ENCODE measurements at places on chromosomes 12 and 14.

DNA sequence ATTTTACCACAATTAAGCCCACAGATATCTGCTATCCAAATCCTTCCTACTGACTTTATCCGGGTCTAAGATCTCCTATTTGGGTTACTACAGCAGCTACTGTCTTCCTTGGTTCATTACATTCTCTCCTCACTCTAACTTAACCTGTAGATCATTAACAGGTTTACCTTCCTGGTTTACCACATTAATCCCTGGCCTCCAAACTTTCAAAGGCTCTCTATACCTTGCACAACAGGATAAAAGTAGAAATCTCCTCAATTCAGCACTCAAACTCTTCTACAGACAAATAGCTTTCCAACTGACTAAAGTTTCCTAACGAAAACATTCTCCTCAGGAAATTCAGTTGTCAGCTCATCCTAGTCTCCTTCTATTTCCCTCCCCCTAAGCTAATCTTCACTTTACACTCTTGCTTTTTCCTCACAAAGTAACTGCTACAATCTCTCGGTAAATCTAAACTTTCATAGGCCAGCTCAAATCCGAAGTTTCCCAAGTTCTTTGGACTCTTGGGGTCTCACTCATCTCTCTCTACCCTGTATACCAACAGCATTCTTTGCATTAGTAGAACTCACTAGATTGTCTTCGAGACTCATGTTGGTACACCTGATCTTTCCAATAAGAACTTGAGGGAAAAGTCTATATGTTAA is 2.7 kb downstream of the BTBD7 start:
- DNase-seq: no peak

- DNase-seq: no peak
These were observed 141.6 kb upstream of the MAX start for GRCh38 chr14:65243766-65244442.

- DNase-seq: no peak
These were observed 183.8 kb downstream of the ACSS3 start for GRCh38 chr12:81261508-81262207.

GRCh38 chr12:113996026-113996425 is 29.9 kb upstream of the RBM19 start:
- no peak for DNase-seq

- no peak for DNase-seq
These were observed 176.3 kb downstream of the KSR2 start for GRCh38 chr12:117792471-117792870.

Measured in nephron progenitor cell (in vitro differentiated cells).